ENCODE measurements at places on chromosomes 7 and 10. TPM values are rescaled to one million over a fixed set of nuclear protein-coding genes. Genes with fewer than 3 reads are reported as not detected.

GRCh38 chr7:143850682-143851081 is 51.3 kb downstream of the TCAF1 start:
- no peak for DNase-seq

DNA sequence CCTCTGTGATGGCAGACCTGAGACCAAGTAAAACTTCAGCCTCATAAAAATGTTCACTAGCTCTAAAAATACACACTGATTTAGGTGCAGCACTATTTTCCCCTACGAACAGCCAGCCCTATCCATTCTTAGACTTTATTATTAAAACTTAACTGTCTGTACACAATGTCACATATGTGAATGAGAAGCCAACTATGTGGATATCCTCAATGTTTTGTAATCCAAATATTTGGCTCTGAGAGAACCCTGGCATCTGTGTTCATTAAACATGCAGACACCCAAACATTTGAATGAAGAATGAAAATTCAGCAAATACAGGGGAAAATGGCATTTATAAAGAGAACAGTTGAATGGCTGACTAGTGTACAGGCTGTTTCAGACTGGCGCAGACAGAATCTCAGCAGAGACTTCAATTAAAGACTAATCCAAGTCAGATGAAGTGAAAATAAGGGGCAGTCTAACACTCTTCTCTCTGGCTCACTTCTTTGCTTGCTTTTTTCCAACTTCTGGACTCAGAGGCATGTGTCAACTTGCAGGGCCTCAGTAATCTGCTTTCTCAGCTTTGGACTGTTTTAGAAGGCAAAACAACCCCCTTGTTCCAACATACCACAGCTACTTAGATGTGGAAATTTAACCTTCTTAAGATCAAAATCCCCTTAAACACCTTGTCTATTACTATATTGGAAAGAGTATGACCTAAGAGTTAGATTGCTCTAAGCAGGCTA is 47.4 kb upstream of the FAM180A start:
- DNase-seq, result peak; percentile 6

NXPH1 gene
- total RNA-seq, result not detected

DNA sequence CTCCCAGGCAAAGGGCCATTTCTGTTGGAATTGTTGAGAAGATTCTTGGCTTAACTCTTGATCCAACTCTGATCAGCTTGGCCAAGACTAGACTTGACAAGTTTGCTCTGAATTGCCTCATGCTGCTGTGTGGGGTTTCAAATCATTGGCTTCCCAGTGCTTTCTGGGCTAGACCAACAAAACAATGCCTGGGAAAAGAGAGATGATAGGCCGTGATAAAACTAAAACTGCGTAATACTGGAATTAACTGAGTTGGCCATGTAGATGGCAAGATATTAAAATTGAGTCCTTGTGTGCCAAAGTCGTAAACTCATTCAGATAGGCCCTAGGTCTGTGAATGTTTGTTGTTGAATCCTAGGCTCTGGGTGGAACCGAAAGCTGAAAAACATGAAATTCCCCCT is 222.6 kb downstream of the MGMT start:
- no peak for DNase-seq

DNA sequence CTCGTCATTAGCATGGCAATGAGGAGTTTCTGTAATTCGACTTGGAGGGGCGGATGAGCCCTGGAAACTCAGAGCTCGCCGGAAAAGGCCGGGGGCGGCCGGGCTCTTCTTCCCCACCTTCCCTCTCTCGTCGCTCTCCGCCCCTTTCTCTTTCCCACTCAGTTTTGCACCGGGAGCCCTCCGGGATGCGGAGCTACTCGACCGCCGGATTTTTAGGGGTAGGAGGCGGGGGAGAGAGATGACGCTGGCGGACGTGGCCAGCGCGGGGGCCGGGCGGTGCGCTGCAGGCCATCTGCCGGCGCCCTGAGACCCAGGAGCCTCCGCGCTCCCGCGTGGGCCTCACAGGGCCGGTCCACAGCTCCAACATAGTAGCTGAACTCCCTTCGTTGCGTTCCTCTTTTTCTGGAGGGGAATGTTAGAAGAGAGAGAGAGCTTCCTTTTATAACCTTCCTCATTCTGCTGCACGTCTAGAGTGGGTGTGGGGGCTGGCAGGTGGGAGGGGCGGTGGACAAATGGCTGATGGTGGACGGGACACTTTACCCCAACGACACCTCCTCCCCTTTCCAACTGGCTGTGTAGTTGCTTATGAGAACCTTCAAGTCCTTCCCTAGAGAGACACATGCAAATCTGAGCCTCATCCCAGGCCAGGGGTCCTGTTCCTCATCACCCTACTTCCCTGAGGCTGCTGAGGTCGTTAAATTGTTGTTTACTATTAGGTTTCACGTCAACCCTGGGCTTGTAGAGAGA is 1.1 kb upstream of the HOXA1 start:
- DNase-seq, result peak; percentile 68

DNA sequence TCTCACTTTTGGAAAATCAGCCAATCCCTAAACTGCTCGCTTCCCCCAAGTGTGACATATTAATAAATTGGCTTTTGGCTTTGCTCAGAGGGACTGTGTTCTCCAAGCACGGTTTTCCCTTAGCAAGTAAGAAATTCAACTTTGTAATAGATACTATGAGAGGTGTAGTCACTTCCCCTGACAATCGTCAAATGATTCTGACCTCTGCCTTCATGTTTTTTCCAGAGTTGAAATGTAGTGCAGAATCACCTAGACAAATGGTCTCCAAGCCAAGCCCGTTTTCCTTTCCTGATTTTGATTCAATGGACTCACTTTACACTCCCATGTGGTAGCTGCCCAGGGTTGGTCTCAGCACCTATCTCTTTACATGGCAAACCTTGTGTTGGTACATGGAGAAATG is 99.1 kb downstream of the ARL4A start:
- DNase-seq, result no peak

DNA sequence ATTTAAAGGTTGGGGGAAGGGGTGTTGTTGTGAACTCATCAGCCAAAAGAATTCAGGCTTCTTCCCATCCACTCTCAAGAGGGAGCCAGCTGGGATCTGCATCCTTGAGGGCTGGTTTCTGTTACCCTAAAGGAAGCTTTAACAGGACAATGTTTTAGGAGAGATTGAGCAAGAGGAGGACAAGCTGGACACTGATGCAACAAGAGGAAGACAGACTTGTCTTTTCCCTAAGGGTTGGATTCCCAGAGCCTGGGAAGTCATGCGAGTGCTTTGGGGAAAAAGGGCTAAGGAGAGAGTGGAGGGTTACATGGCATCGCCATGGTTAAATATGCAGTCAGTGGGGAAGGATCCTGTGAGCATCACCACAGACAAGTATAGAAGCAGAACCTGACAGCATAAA is 47.6 kb upstream of the PDE1C start:
- DNase-seq, result no peak

DNA sequence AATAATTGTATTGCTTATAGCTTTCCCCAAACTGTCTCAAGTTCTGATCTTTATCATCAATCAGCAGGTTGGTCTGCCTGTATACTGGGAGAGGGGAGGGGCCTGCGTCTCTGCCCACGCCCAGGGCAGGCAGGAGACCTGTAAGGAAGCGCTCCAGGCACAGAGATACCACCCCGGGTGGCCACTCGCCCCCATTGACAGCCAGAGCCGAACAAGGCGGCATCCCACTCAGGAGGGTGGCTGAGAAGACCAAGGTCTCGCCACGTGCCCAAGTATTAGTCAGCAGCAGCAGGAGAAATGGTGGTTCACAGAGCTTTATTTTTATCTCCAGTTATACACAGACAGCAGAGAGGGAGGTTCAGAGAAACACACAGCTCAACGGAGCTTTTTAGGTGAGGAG is 7.2 kb downstream of the STK32C start:
- DNase-seq, result peak; percentile 40

DNAJC9 gene
- 30.5 TPM for total RNA-seq

DNA sequence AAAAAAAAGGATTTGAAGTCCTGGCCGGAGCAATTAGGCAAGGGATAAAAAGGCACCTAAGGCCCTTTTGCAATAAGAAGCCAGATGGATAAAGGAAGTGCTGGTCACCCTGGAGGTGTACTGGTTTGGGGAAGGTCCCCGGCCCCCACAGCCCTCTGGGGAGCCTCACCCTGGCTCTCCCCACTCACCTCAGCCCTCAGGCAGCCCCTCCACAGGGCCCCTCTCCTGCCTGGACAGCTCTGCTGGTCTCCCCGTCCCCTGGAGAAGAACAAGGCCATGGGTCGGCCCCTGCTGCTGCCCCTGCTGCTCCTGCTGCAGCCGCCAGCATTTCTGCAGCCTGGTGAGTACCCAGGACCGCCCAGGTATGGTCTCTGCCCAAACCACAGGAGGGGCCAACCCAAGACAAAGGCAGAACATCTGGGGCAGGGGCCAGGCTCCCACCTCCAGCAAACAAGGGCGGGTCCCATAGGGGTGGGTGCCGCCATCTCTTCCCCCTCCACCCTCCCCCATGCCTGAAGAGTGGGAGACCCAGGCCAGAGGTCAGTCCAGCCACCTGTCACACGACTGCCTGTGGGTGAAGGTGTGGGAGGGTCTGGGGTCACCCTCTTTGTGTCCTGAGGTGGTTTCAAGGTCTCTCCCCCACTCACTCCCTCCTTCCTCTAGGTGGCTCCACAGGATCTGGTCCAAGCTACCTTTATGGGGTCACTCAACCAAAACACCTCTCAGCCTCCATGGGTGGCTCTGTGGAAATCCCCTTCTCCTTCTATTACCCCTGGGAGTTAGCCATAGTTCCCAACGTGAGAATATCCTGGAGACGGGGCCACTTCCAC is at the start of gene PILRB:
Gene PILRB (plus strand): TSS at position 91 of the 830 bp plus-strand sequence. CDS start 186 bp downstream, at position 277.
- no peak for DNase-seq

DNA sequence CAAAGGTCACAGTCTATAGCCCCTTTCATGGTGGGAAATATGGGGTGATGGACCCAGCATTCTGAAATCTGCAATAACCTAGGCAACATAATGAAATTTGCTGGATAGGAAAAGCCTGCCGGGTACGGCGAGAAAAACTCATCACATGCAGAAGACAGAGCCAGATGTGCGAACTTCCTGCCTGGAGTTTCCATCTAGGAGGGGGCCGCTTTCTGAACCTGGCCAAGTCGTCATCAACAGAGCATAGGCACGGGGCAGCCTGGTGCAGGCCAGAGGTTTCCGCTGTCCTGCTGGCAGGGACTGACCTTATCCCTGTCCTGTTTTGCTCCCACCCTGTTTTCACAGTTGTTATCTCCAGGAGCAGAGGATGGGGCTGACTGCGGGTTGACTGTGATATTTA is 27.4 kb downstream of the CCDC3 start:
- DNase-seq, result no peak

GRCh38 chr7:70474639-70475234 is 657.2 kb upstream of the GALNT17 start:
- no peak for DNase-seq

GRCh38 chr10:131356442-131356841 is 44.9 kb upstream of the TCERG1L start:
- no peak for DNase-seq

TMEM178B gene
- 1.7 TPM for total RNA-seq

DNA sequence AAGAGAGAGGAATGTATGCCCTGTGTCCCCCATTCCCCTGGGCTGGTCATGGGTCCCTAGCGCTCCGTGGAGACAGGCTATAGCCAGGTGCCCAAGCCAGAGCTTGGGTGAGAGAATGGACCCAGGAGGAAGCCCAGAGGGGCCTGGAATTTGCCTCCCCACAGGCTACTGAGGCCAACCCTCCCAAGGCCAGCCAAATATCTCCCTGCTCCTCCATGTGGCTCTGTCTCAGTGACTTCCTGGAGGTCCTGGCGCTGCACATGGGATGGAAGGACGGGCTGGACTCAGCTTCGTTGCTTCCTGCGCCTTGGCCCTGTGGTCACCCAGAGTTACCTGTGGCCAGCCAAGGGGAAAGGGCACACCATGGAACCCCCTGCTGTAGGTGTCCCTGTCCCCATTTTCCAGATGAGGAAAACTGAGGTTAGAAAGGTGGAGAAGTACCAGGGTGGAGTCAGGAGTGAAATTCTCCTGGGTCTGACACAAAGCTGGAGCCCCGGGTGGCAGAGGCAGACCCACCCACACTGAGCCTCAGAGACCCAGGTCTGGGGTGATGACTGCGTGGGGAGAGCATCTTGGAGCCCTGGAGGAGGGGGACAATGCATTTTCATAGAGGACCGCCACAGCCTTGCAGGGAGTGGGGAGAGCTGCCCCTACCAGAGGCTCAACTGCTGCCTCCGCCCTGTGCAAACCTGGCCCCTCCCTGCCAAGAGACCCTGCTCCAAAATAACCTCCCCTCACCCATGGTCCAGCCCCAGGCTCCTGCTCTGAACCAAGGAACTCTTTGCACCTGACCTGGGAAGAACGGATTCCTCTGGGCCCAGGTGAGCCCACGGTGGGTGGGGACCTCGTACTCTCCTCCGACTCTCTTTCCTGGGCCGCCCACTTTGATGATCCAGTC is 42.6 kb downstream of the TMEM270 start:
- no peak for DNase-seq

DNA sequence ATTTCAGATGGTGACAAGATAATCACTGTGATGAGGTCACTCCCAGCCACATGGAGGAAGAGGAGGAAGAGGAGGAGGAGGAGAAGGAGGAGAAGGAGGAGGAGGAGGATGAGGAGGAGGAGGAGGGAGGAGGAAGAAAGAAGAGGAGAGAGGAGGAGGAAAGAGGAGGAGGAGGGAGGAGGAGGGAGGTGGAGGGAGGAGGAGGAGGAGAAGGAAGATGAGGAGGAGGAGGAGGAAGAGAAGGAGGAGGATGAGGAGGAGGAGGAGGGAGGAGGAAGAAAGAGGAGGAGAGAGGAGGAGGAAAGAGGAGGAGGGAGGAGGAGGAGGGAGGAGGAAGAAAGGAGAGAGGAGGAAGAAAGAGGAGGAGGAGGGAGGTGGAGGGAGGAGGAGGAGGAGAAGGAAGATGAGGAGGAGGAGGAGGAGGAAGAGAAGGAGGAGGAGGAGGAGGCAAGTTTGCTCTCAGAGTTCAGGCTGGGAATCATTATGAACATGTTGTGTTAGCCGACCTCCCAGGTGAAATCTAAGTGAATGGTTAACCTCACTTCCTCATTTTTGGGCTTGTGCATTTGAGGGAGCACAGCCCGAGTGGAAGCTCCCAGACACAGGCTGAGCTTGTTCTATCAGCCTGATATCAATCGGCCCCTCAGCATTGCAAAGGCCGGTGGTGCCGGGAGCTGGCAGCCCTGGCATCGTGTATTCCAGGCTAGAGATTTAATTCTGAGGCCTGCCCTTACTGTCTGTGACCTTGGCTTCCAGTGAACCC is 236.2 kb upstream of the PITRM1 start:
- no peak for DNase-seq

GRCh38 chr7:45138433-45139267 is 18.9 kb upstream of the RAMP3 start:
- no peak for DNase-seq

STARD3NL gene
- total RNA-seq, result 56.4 TPM

DNA sequence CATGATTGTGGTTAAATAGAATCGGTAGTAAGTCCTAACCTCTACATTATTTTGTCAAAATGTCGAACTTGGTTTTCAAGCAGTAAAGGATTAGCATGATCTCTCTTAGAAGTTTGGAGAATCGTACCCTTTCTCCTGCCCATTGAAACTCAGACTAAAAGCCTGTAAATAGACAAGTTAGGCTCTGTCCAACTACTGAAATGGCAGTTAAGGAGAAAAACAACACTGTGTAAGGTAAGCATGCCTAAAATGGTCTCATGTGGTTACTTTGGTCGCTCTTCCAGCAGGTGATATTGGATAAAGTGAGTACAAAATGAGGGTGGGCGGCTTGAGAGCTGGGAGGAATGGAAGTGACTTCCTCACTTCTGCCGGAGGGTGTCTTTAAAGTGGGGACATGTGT is 25.0 kb downstream of the SEC61A2 start:
- DNase-seq, result no peak

BICC1 gene
- total RNA-seq, result 0.40 TPM

Data from endodermal cell (in vitro differentiated cells).